ENCODE measurements at places on chromosomes 13 and 19.
A peak's percentile ranks its signal among the peaks of the same experiment; 100 is the strongest.

DNA sequence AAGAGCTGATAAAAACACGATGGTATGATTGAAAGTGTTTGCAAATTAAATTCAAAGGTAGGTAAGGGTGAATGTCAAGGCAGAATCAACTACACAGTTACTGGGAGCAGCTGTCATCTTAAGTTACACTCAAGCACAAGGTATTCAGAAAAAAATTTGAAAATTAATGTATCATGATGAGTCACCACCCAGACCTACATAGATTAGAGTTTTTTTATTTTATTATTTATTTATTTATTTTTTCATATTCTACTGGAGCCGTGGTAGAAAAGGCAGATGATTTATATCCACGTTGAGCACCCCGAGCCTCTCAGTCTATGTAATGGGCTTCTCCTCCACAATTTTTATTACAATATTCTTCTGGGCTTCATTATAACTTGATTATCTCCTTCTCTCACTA is 728.9 kb upstream of the ARGLU1 start:
- no peak for DNase-seq

- no peak for DNase-seq
Measured at GRCh38 chr13:33125821-33126570, 109.8 kb downstream of the KL start.

DNA sequence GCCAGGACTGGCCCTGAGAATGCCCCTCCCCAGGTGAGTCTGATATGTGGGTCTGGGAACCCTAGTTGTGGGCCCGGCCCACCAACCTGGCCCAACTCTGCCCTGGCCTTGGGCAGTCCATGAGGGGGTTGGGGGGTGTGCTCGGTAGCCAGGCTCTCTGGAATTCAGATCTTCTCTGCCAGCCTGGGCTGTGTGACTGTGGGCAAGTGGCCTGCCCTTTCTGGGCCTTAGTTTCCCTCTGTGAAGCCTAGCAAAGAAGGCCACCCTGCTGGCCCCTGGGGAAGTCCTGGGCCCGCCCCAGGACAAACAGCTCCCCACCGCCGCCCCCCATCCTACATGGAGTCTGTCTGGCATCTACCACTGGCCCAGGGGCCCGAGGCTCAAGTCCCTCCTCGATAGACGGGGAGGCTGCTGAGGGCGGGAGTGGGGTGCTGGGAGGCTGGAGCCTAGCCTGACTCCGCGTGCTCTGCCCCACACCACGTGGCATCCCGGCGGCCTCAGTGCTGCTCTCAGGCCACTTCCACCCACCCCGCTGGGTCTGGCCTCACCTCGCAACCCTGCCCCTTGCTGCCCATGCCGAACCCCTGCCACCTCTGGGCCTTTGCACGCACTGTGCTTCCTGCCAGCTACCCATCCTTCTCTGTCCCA is 8.3 kb upstream of the TBXA2R start:
- DNase-seq: no peak

GRCh38 chr13:58617880-58618665 is 986.5 kb downstream of the PCDH17 start:
- no peak for DNase-seq

- no peak for DNase-seq
Measured at GRCh38 chr13:64937302-64937701, 2292.8 kb downstream of the PCDH9 start.

GRCh38 chr13:44857061-44857460 is 132.2 kb downstream of the NUFIP1 start:
- no peak for DNase-seq

DNA sequence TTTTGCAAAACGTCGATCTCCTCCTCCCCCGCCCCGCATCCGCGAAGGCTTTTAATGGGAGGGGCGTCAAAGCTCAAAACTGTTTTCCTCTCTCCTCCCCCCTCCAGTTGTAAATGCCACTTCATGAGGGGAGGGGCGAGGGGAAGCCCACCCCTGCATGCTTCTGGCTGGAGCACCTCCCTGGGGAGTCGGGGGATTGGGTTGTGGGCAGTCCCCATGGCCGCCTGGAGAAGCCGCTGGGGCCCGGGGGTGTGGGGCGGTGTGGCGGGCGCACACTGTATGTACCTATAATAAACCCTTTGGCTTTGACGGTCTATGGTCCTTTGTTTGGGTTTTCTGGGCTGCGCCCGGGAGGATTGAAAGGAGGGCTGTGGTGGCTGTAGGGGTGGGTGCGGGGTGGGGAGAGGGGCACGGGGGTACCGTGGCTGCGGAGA is 505 bp upstream of the SHKBP1 start:
- DNase-seq: no peak

GRCh38 chr13:108185223-108185622 is 30.1 kb downstream of the LIG4 start:
- DNase-seq: no peak

GRCh38 chr13:28035146-28035782 is 46.8 kb upstream of the URAD start:
- DNase-seq: no peak

DNA sequence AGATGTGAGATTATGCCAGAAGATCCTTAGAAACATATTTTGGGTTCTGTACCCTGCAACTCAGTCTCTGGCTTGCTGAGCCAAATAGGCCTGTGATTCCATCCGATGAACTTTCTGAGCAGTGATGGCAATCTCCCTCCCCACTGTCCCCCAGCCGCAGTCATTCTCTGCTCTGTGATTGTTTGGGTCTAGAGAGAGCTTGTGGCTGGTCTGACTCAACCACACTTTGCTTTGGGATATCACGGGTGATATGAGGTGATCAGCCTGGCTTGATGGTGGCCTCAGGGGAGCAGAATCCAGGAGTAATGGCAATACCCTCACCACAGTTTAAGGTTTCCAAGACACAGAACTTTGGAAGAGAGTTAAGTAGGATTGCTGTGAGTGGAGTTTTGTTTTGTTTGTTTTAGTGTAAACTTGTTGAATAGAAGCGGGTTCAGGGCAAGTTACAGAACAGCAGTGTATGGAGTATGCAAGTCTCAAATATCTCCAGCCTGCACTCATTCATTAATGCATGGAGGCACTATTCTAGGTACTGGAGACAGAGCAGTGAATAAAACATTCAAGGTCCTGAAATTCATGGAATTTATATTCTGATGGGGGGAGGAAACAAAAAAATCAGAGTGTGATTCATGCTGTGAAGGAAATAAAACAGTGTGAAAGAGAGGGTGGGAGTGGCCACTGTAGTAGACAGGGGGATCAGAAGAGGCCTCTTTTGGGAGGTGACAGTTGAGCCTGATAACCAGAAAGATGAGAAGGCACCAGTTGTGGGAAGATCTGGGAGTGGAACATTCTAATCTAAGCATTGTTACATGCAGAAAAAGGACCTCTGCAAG is 5.3 kb downstream of the SAMD4B start:
- no peak for DNase-seq

DNA sequence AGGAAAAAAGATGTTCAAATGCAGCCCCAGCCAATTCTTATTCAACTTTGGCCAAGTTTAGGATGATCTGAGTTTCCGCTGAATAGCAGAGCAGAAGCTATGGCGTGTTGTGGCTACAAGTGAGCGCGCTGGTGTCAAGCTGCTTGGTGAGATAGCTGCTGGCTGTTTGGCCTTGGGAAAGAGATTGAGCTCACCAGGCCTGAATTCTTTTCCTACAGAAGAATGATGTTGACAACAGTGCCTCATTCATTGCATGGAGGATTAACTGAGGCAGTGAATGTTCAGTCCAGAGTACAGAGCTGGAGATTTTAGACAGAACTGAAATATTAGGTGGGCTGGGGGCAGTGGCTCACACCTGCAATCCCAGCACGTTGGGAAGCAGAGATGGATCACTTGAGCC is 31.5 kb upstream of the MAP3K10 start:
- no peak for DNase-seq

- DNase-seq: peak; percentile 12
Measured at GRCh38 chr13:21638319-21639282, 32.3 kb upstream of the FGF9 start.

- no peak for DNase-seq
Measured at GRCh38 chr13:98411617-98412265, 165.2 kb downstream of the STK24 start.

- no peak for DNase-seq
Measured at GRCh38 chr13:27770809-27771208, 21.5 kb upstream of the GSX1 start.

- no peak for DNase-seq
Measured at GRCh38 chr13:73366241-73366640, 307.4 kb downstream of the KLF5 start.

- no peak for DNase-seq
Measured at GRCh38 chr19:7383284-7383683, 34.5 kb downstream of the ARHGEF18 start.

DNA sequence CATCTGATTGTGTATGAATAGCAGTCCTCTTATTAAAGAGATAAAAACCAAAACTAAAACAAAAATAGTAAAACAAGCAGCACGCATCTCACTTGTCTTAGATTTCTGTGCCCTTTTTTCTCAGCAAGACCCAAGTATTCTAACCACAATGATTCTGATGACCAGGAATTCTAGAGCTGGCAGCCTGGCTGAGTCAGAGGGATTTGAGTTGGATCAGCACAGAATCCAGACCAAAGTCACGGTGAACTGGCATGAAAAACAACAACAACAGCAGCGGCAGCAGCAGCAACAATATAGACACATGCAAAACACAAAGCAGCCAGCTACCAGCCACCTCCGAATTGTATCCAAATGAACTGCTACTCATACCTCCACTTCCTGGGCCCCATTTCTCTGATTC is 360.5 kb downstream of the KCNRG start:
- DNase-seq: no peak

DNA sequence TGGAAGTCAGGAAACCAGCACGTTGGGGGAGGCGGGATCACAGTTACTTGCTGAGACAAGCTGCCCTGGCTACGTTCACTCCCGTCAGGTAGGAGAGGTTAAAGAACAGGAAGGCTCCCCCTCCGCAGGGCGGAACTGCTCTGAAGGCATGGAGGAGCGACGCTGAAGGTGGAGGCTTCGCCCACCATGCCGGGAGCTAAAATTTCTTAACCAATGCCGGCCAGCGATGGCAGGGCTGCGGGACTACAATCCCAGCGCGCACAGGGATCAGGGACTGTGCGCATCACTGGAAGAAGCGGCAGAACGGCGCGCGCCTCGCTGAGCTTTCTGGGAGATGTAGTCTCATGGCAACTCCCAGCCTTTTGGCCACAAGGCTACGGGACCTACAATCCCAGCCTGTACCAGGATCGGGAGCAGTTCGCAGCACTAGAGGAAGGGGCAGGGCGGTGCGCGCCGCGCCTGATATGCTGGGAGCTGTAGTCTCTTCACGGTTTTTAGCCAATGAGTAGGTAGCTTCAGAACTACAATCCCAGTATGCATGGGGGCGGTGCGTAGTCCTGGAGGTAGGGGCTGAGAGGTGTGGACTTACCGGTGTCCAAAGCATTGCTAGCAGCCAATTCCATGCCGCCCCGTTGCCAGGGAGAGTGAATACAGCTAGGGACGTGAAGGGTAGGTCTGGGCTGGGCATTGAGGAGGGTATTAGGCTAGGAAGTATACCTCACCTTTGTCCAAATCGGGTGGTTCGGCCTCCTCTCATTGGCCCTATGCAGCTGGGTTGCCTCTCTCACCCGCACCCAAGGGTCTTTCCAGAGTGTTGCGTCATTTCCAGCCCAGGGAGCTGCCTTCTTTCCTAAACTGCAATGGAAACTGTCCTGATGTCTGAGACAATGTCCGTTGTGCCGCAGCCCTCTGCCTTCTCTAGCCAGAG is 12.8 kb upstream of the ZNF682 start:
- peak; percentile 6 for DNase-seq

DNA sequence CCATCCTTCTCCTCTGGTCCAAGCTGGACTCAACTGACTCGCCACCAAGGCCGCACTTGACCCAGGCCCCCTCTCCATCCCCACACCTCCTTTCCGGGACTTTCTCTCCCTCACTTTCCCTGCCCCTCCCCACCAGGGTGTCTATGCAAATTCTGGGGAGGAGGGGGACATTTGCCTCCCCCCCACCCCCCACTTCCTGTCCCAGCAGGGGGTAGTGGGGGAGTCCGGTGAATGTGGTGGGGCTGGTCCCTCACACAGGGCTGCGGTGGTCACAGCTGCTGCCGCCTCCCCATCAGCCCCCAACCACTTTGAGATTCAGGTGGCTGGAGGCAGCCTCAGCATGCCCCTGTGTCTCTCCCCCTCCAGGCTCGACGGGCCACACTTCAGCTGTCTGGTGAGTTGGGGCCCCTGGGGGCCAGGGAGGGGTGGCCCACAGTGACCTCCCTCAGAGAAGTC is 870 bp downstream of the SPIB start:
- DNase-seq: no peak

DNA sequence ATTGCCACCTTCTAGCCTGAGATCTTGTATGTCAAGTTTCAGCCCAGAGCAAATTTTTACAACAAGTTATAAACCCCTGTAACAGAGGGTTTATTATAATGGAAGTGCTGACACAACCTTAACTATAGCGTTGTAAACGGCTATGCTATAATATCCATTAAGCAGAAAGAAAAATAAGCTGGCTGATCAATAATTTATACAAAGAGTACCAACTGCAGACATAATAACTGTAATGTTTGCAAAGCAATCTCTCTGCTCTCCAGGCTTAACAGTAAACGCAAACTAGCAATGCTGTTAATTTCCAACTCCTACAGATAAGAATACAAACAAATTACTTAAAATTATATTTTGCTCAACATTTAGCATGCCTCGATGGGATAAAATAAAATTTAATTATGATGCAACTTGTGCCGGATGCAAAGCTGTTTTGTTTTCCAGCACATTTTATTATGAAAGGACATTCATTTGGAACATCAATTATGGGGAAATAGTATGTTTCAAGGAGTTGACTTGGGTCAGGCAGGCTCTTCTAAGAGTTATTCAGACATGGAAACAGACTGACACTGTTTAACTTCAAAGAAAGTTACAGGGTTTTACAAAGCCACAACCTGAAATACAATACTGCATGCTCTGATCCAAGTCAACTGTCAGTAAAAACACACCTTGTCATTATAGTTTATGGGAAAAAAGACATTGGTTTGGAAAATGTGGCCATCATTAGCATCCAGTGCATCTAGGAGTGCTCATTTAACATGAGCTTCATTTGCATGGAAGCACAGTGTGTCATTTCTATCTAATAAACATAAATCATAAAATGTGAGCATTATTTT is 6.6 kb upstream of the DACH1 start:
- no peak for DNase-seq

All from stimulated activated CD8-positive, alpha-beta memory T cell treated with anti-CD3 and anti-CD28 coated beads, Interleukin-7, amount 100 ng/mL, for 1 hour (primary cell).